Activated naive CD4-positive, alpha-beta T cell treated with anti-CD3 and anti-CD28 coated beads, Interleukin-2, amount 10 ng/mL, durations not matched to agents 5 hours and 36 hours (primary cell): ENCODE measurements at places on chromosomes 5 and 9. TPM values are rescaled to one million over a fixed set of nuclear protein-coding genes. Genes with fewer than 3 reads are reported as not detected.

The PRDM9 gene
- total RNA-seq = not detected

The CORO2A gene
- 8.0 TPM for total RNA-seq

The THBS4 gene
- 0.26 TPM for total RNA-seq

The CCNO gene
- not detected for total RNA-seq

The AGXT2 gene
- total RNA-seq = not detected
